ENCODE measurements at places on chromosomes 3 and 15.

DNA sequence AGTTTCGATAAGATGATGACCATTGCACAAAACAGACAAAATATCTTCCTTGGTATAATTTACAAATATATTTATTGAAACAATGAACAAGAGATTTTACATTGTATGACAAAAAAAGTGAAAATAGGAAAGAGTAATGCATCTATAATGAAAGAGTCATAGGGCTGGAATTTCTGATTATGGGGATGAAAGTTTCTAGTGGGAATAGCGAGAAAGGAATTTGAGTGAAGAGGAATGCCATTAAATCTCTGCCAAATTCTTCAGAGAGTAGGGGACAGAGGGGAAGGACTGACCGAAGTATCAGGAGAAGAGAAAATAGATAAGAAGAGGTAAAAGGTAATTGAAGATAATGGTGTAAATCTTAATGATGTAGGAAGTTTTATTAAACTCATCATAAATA is 125.4 kb downstream of the VGLL3 start:
- no peak for DNase-seq

DNA sequence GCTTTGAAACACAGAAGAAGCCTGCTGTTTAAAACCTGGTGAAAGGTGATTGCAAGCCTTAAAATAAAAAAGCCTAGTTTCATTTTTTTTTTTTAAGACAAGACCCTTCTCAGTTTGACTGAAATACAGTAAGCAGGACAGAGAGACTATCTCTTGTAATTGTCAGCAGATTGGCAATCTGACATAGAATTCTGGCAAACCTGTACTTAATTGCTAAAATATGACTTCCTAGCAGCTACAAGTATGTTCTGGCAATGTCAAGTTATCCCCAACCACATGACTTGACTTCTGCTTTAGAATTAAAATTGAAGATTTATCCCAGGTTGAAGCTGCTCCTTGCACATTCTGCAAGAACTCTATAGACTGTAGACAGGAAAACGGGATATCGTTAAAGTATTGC is 232.8 kb upstream of the NR2F2 start:
- no peak for DNase-seq

GRCh38 chr3:39433642-39434041 is 27.1 kb downstream of the RPSA start:
- DNase-seq: no peak

- DNase-seq: no peak
Measured at GRCh38 chr3:175404027-175404426, 544.9 kb downstream of the NAALADL2 start.
